Osteoblast (primary cell): ENCODE measurements at places on chromosomes 7 and 10. TPM values are rescaled to one million over a fixed set of nuclear protein-coding genes. Genes with fewer than 3 reads are reported as not detected.

- DNase-seq, result no peak
Observed at GRCh38 chr10:127034034-127034633, 128.9 kb downstream of the DOCK1 start.

The FLNC gene
- 93.7 and 130 TPM in 2 replicates for total RNA-seq

The GTF2IRD1 gene
- total RNA-seq, result 15.9 and 18.6 TPM in 2 replicates

DNA sequence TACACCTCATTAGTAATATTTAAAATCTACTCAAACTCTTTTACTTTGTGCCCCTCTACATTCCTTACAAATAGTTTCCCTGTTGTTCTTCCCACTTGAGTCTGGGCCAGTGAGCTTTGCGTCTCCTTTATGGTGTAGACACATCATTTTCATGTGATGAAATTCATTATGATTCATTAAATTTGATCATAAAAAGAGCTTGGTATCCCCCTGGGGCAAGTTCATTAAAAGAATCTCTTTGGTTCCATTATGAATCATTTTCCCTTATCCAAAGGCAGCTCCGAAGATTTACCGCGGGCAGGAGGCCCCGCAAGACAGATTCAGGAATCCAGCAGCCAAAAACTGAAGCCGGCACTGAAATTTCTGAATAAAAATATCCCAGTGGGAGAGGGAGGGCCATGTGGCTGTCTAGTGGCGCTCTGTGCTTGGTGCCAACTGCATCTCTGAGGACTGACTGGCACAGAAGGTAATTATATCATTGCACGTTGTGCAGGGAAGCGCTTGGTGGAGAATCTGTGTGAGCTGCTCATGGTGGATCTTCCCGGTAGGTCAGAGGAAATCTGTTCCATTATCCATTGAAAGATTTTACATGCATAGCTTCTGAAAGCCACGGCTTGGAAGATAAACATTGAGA is 151.4 kb upstream of the PITRM1 start:
- peak; percentile 97 for DNase-seq

- DNase-seq, result peak; percentile 86
Observed at GRCh38 chr10:110681023-110681681, 37.0 kb downstream of the RBM20 start.

The GPR37 gene
- under 0.01 and 0.29 TPM in 2 replicates for total RNA-seq

GRCh38 chr7:152556013-152556755 is 119.8 kb downstream of the XRCC2 start:
- DNase-seq, result no peak

- DNase-seq, result no peak
Observed at GRCh38 chr7:159139202-159139601, 5.5 kb downstream of the VIPR2 start.

DNA sequence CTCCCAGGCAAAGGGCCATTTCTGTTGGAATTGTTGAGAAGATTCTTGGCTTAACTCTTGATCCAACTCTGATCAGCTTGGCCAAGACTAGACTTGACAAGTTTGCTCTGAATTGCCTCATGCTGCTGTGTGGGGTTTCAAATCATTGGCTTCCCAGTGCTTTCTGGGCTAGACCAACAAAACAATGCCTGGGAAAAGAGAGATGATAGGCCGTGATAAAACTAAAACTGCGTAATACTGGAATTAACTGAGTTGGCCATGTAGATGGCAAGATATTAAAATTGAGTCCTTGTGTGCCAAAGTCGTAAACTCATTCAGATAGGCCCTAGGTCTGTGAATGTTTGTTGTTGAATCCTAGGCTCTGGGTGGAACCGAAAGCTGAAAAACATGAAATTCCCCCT is 222.6 kb downstream of the MGMT start:
- no peak for DNase-seq

The FRMD4A gene
- total RNA-seq, result 41.3 and 42.4 TPM in 2 replicates

The MGMT gene
- total RNA-seq, result 18.3 and 21.0 TPM in 2 replicates

- no peak for DNase-seq
Observed at GRCh38 chr10:128804411-128804810, 662.6 kb upstream of the MGMT start.

DNA sequence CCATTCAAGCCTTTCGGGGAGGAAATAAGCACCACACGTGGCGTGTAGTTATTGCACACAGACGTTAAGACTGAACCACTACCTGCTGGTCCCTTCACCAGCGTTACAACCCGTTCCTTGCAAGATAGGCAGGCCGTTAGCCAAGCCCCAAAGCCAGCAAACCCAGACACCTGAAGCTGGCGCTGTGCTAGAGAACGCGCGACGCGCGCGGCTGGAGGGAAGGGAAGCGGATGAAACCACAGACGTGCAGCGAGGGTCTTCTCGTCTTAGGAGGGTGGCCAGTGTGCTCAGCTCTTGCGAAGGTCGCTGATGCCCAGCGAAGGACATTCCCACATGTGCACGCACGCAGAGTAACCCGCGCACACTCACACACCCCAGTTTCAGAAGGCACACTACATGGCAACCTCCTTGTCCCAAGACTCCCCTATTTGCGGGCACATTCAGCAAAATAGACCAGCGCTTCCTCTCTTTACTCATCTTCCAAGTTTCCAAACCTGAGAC is 980 bp downstream of the TMEM26 start:
- DNase-seq, result peak; percentile 45

DNA sequence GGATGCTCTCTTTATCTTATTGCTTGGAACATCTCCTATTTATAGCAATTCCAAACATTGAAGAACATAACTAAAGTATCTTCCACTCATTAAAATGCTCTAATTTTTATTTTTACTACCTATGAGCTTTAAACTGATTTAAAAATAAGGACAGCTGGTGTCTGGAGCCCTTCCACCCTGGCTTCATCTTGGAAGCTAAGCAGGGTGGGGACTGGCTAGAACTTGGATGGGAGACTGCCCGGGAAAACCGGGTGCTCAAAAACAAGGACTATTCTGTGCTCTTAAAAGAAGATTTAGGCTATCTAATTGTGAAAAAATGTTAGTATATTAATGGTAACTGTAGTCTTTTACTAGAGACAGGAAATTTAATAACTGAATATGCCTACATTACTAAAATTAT is 69.2 kb downstream of the ARMC3 start:
- DNase-seq, result peak; percentile 68

The SUN3 gene
- not detected in 2 replicates for total RNA-seq

GRCh38 chr10:133086247-133086646 is 1.5 kb upstream of the ADGRA1 start:
- no peak for DNase-seq

The FAM237B gene
- total RNA-seq, result not detected in 2 replicates

- peak; percentile 69 for DNase-seq
Observed at GRCh38 chr7:33868166-33868565, 37.2 kb upstream of the BMPER start.

- peak; percentile 75 for DNase-seq
Observed at GRCh38 chr7:113267885-113268284, 149.5 kb upstream of the SMIM30 start.

- DNase-seq, result no peak
Observed at GRCh38 chr10:93493162-93493561, 3.2 kb upstream of the CEP55 start.

DNA sequence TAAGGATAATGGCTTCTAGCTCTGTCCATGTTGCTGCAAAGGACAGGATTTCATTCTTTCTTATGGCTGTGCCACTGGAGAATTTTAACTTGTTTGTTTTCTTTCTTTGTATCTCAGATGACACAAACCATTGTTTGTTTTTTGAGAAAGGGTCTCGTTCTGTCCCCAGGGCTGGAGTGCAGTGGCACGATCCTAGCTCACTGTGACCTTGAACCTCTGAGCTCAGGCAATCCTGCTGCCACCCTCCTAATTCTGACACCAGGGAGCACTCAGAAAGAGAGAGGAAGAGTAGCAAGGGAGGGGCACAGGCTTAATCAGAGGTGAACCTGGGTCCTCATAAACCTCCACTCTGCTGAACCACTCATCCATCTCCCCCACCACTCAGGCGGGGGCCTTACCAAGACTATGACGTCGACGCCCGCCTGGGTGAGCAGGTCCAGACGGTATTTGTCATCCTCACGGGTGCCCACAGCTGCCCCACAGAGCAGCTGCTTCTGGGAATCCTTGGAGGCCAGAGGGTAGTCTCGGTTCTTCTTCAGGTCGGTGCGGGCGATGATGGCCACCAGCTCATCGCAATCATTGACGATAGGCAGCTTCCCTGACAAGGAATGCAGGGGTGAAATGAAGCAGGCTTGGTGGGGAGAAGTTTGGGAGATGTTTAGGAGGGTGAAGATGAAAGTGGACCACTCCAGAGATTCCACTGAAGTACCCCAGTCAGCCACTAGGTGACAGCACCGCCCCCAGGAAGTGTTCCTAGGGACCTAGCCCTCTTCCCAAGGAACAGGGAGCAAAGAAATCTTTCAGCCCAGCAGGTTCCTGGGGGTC is 11.6 kb downstream of the IMPDH1 start:
- DNase-seq, result peak; percentile 96
